Epithelial cell of esophagus (primary cell): ENCODE measurements at places on chromosomes 5 and 9.

DNA sequence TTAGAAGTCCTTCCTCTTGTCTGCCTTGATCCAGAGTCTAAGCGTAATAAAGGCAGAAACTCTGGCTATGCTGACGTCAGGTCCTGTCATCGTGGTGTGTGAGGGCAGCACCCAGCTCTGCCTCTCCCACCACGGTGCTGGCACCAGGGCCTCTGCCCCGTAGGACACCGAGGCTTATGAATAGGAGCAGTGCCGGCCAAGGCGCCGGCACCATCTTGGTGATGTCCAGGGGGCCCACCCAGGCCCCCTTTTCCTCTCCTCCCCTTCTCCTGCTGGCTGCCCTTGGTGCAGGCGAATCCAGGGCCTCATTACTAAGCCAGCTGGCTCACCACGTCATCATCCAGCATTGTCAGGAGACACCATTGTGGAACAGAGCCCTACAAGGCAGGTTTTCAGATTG, 252.3 kb downstream of the FANCC start:
- DNase-seq: no peak

DNA sequence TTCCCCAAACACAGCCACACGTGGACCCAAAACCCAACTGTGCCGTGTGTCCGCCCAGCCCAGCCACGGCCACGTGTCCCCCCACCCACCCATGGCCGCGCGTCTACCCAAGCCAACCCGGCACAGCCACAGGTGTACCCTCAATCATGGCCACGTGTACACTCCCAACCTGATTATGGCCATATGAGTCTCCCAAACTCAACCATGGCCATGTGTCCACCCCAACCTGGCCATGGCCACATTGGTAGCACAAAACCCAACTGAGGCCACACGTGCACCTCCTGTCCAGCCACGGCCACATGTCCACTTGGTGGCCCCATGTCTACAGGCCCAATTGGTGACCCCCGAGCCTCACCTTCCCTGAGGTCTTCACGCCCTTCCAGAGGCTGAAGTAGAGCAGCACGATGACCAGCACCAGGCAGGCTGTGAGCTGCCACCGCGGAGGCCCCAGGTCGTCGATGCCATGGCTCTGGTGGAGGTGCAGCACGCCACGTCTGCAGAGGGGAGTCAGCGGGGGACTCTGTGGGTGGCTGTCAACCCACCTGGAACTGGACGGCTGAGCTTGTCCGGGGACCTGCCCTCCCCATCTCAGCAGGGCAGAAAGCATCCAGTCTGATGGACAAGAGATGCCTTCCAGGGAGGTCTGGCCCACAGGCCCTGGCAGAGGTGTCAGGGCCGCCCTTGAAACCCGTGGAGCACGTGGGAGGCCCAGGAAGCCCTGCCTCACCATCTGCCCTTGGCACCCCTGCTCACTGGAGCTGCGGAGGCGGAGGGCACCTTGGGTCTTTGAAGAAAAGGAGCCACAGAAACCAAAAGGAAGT, 23.5 kb downstream of the SLC6A3 start:
- DNase-seq: no peak

- DNase-seq: peak; percentile 14
These were observed 123.8 kb downstream of the FGF18 start for GRCh38 chr5:171543148-171543815.

DNA sequence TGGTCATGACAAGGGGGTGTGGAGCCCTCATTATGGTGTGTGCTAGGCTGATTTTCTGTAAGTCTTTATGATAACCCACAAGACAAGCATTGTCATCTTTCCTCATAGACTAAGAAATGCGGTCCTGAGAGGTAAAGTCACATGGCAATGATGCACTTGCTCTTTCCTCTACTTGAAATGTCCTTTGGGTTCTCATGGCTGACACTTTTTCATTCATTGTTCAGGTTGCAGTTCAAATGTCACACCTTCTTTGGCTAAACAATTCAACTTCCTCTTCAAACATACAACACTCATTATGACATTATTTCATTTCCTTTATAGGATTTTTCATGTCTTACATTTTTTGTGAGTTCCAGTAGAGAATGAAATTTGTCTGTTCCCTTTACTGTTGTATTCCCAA, 323.6 kb upstream of the PRR16 start:
- DNase-seq: no peak

- no peak for DNase-seq
These were observed 144.3 kb downstream of the MACIR start for GRCh38 chr5:103402851-103403250.

DNA sequence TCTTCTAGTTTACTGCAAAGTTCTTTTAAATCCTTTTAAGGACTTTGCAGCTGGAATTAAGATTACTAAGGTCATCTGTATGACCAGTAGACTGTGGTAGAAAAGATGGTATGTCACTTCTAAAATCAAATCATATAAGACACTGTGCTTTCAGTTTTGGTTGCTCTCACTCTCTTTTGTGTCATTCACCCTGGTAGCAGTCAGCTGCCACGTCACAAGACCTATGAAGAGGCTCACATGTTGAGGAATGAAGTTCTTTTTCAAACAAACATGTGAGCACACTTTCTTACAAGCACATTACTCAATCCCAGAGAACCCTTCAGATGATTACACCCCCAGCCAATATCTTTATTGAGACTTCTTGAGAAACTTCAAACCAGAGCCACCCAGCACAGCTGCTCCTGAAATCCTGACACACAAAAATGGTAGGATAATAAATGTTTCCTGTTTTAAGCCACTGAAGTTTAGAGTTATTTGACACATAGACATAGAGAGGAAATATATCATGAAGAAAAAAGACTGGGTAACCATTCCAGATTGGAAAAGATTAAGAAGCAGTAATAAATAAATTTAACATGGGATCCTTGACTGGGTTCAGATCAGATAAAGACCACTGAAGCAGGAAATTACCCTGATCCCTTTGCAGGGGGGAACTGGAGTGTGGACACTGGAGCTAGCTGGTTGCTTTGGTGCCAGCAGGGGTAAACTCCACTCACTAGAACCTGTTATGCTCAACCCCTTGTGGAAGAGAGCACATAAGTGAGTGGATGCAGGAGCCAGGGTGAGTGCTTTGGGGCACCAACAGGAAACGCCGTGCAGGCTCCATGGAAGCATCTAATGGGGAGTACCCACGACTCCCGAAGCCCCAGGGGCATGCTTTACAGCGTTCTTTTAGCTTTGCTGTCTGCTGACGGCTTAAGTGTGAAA, 64.1 kb downstream of the SLCO4C1 start:
- DNase-seq: no peak
